ENCODE measurements at places on chromosomes 3 and 15. TPM values are rescaled to one million over a fixed set of nuclear protein-coding genes. Genes with fewer than 3 reads are reported as not detected.

DNA sequence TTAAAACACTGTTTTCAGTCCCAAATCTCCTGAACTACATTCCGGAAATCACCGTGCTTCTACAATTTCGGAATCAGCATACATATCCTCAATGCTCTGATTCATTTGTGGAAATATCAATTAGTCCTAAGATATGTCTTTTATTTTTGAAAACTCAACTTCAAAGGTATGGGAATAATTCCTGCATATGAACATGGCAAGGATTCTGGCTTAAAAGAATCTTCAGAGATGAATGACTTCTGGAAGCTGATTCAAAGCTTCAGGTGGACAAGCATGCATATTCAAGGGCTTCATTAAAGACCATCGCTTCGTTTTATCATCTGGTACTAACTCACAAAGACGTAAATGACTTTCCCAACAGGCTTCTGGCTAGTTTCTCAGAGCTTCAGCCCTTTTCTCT lies 246.0 kb upstream of the LRRN1 start:
- no peak overlapping the region for H3K27ac ChIP-seq
- no peak overlapping the region for H3K4me3 ChIP-seq
- no peaks in the 10 kb centered on the region for H3K36me3 ChIP-seq
- no peaks in the 10 kb centered on the region for H3K27me3 ChIP-seq
- DNase-seq: no peak

DNA sequence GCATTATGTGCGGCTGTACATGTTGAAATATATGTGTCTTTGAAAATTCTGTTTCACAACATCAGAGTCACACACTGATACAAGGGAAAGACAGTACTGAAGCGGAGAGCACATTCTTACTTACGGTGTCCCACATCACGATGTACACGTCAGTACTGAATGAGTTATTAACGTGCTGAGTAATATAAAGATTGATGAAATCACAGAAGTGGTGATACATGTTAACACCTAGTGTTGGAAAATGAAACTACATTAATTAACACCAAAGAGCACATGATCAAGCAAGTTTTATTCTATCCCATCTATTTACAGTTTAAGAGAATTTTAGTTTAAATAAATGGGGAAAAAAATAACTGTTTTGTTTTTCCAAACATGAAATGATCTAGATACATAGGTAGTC lies 15.6 kb downstream of the EOGT start:
- no peak overlapping the region for H3K27ac ChIP-seq
- DNase-seq: no peak
- peaks cover 86% of the 10 kb centered on the region for H3K36me3 ChIP-seq
- H3K4me1 ChIP-seq: no peaks in the 10 kb centered on the region
- no peak overlapping the region for H3K4me3 ChIP-seq
- H3K27me3 ChIP-seq: no peaks in the 10 kb centered on the region

DNA sequence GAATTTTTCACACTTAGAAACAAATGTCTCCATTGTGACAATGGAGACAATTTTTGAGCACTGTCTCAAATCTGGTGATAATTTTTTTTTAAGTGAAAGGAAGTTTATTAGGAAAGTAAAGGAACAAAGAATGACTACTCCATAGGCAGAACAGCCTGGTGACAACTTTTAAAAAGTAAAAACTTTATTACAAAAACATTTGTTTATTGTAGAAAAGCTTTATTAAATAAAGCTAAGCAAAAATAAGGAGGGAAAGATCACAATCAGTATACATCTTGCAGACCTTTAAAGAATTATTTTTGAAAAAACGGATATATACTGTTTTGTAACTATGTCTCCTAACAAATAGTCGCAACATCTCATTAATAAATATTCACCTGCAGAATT lies 688 bp upstream of the OXSM start:
- peak overlapping the region; percentile 86 for H3K27ac ChIP-seq
- peaks cover 16% of the 10 kb centered on the region for H3K36me3 ChIP-seq
- H3K27me3 ChIP-seq: no peaks in the 10 kb centered on the region
- peaks cover 15% of the 10 kb centered on the region for H3K4me1 ChIP-seq
- DNase-seq: no peak

- DNase-seq: no peak
- H3K4me1 ChIP-seq: no peaks in the 10 kb centered on the region
- no peak overlapping the region for H3K27ac ChIP-seq
- H3K27me3 ChIP-seq: no peaks in the 10 kb centered on the region
These were observed 208.5 kb downstream of the ROBO2 start for GRCh38 chr3:77248420-77248819.

- peak overlapping the region; percentile 83 for H3K4me3 ChIP-seq
- H3K36me3 ChIP-seq: peaks cover 11% of the 10 kb centered on the region
- peak overlapping the region; percentile 98 for H3K27ac ChIP-seq
- H3K4me1 ChIP-seq: peaks cover 16% of the 10 kb centered on the region
These were observed 363 bp downstream of the GTF2E1 start for GRCh38 chr3:120742849-120743365.

DNA sequence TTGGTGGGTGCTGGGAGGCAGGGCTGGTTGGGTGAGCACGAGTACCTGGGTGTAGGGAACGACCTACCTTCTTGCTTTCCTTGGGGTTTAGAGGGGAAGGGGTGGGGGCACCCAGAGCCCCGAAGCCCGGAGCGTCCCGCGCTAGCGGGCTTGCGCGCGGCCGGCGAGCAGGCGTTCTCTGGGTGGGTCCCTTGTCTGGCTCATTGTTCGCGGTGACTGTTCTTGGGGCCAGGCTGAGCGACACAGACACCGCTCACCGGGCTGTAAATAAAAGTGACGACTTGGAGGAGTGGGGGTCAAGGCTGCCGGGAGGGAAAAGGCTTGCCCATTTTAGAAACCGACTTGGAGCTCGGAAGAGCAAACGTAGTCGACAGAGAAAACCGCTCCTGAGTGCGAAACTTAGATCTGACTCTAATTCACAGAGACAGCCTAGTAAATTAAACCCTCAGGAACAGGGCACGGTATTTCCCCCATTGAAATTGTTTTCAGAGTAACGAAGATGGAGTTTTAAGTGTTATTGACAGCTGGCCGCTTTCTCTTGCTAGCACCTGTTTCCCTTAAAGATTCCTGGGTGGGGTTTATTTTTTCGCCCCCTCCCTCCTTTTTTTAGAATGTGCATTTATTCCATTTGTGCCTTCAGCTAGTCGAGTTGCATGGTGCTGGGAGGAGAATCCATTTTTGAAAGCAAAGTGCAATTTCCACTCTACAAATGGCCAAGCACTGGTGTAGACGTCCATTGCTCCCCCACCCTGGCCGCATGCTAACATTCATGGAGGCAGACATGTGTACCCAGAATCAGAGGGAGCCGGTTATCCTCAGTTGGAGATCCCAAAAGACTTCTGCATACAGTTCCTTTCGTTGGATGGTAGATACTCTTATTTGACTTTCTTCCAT lies 532.1 kb upstream of the SEMA6D start:
- peak overlapping the region; percentile 45 for H3K4me3 ChIP-seq
- H3K4me1 ChIP-seq: peaks cover 15% of the 10 kb centered on the region
- peak; percentile 5 for DNase-seq
- no peak overlapping the region for H3K27ac ChIP-seq
- H3K27me3 ChIP-seq: peaks cover 22% of the 10 kb centered on the region

- no peak overlapping the region for H3K4me3 ChIP-seq
- H3K36me3 ChIP-seq: no peaks in the 10 kb centered on the region
- DNase-seq: no peak
- no peaks in the 10 kb centered on the region for H3K27me3 ChIP-seq
- H3K4me1 ChIP-seq: no peaks in the 10 kb centered on the region
- H3K27ac ChIP-seq: no peak overlapping the region
These were observed 996.4 kb upstream of the CFAP20DC start for GRCh38 chr3:60046210-60046609.

GRCh38 chr15:71411538-71412482 lies 296.5 kb downstream of the THSD4 start:
- H3K4me1 ChIP-seq: peaks cover 10% of the 10 kb centered on the region
- H3K27ac ChIP-seq: peak overlapping the region; percentile 73
- no peak overlapping the region for H3K4me3 ChIP-seq
- H3K36me3 ChIP-seq: no peaks in the 10 kb centered on the region

The CFAP100 gene
- not detected for polyA plus RNA-seq

DNA sequence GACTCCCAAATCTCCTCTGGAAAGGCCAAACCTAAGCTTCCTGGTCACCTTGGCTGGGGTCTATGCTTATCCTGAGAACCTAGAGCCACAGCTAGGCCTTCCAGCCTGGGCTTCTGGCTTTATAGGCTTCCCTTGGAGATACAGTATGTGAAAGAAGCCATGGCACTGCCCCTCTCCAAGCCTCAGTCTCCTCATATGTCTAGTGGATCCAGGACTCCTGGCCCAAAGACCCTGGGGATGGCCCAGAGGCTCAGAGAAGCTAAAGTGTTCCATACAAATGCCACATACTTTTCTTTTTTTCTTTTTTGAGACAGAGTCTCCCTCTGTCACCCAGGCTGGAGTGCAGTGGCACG lies 8.6 kb downstream of the ACAA1 start:
- no peaks in the 10 kb centered on the region for H3K27me3 ChIP-seq
- H3K4me3 ChIP-seq: no peak overlapping the region
- no peak for DNase-seq
- peaks cover 22% of the 10 kb centered on the region for H3K4me1 ChIP-seq
- H3K36me3 ChIP-seq: peaks cover 73% of the 10 kb centered on the region

The KCNMB2 gene
- 2.8 TPM for polyA plus RNA-seq

The NR1I2 gene
- polyA plus RNA-seq: 0.03 TPM

The YEATS2 gene
- 4.6 TPM for polyA plus RNA-seq

GRCh38 chr3:137343283-137343682 lies 385.5 kb downstream of the IL20RB start:
- no peaks in the 10 kb centered on the region for H3K4me1 ChIP-seq
- H3K27ac ChIP-seq: no peak overlapping the region
- no peak overlapping the region for H3K4me3 ChIP-seq
- H3K36me3 ChIP-seq: no peaks in the 10 kb centered on the region

GRCh38 chr15:68979816-68980215 lies 34.7 kb upstream of the NOX5 start:
- H3K27me3 ChIP-seq: peaks cover 9% of the 10 kb centered on the region
- H3K4me1 ChIP-seq: no peaks in the 10 kb centered on the region
- H3K27ac ChIP-seq: no peak overlapping the region

The NMNAT3 gene
- polyA plus RNA-seq: 6.2 TPM

- DNase-seq: peak; percentile 6
- H3K36me3 ChIP-seq: no peaks in the 10 kb centered on the region
- no peaks in the 10 kb centered on the region for H3K4me1 ChIP-seq
- H3K27ac ChIP-seq: no peak overlapping the region
These were observed 194.2 kb downstream of the EBLN2 start for GRCh38 chr3:73255609-73256029.

The CIDEC gene
- polyA plus RNA-seq: 8.0 TPM

DNA sequence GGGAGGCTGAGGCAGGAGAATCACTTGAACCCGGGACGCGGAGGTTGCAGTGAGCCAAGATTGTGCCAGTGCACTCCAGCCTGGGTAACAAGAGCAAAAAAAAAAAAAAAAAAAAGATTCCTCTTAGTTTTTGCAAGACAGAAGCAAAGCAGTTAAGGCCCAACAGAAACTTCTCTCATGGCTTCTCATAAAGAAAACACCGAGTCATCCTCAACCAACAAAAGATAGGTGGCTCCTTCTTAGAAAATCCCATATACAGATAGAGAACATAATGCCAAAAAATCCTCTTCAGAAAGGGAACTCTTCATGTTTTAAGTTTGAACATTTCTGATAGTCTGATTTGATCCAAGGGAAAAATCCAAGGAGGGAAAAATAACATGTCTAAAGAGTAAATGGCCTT lies 12.5 kb upstream of the SKIL start:
- no peaks in the 10 kb centered on the region for H3K27me3 ChIP-seq
- DNase-seq: no peak
- H3K4me3 ChIP-seq: no peak overlapping the region
- H3K4me1 ChIP-seq: peaks cover 7% of the 10 kb centered on the region
- H3K27ac ChIP-seq: no peak overlapping the region
- no peaks in the 10 kb centered on the region for H3K36me3 ChIP-seq

DNA sequence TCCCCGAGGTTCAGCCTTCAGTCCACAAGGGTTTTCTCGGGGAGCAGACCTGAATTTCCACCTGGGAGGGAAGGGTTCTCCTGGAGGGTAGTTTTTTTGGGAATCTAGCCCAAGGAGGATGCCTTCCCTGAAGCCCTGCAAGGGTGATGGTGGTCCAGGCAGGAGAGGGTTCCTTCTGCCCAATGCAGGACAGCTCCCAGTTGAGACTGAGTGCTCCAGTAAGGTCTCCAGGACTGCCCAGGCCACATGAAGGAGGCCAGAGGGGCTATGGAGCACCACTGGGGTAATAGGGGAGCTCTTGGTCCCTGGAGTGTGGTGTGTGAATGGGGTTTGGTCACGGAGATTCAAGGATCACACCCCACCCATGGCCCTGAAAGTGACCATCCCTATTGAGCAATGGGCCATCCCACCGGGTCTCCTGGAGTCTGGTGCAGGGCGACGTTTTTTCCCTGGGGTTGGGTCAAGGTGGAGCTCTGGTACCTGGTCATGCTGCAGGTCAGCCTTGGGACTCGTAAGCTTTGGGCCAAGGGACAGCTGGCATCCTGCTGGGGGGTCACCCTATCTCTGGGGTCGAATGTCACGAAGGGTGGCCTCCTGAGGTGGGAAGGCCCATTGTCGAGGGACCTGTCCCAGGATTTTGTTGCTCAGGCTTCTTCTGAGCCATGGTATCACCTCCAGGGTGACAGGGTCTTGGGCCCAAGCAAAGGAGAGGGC lies 196.5 kb downstream of the UBE3A start:
- no peaks in the 10 kb centered on the region for H3K4me1 ChIP-seq
- H3K27ac ChIP-seq: no peak overlapping the region
- DNase-seq: no peak
- no peaks in the 10 kb centered on the region for H3K27me3 ChIP-seq

DNA sequence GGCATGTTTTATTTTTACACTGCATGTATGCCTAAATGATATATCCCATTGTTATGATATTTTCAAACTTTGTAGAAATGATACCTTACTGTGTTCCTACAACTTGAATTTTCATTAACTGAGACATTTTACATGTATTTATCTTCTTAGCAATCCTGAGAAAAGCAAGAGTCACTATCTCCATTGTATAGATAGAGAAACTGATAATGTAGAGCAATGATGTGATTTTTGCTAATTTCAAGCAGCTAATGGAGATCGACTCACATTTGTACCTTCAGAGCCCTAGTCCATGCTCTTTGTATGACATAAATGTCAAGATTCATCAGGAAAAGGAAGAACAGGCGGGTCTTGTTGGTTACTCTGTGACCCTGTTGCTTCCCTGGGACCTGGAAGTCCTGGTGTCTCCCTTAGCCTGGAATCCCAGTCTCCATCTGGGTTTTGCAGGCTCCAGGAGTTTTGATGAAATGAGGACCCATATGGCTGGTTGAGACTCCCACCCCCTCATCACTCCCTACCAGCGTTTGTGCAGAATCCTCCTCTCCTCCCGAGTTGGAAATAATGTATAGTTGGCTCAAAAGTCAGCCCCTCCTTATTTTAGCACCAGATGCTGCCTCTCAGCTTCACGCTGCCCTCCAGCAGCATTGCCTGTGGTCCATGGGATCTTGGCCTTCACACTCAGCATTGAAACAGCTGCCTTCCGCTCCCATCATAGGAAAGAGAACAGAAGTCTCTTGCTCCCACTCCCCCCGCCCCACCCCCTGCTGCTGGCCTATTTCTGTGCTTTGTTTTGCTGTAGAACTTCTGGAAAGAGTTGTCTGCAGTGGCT lies 67.1 kb downstream of the APBA2 start:
- no peak overlapping the region for H3K27ac ChIP-seq
- H3K27me3 ChIP-seq: no peaks in the 10 kb centered on the region
- H3K4me3 ChIP-seq: no peak overlapping the region
- H3K4me1 ChIP-seq: no peaks in the 10 kb centered on the region

GRCh38 chr3:109265295-109265694 lies 51.0 kb downstream of the DPPA2 start:
- H3K36me3 ChIP-seq: no peaks in the 10 kb centered on the region
- H3K4me1 ChIP-seq: no peaks in the 10 kb centered on the region
- H3K4me3 ChIP-seq: no peak overlapping the region
- DNase-seq: no peak

All from heart right ventricle (tissue), 16 donors.